ENCODE measurements at places on chromosomes 6 and 20.
A peak's percentile ranks its signal among the peaks of the same experiment; 100 is the strongest.

DNA sequence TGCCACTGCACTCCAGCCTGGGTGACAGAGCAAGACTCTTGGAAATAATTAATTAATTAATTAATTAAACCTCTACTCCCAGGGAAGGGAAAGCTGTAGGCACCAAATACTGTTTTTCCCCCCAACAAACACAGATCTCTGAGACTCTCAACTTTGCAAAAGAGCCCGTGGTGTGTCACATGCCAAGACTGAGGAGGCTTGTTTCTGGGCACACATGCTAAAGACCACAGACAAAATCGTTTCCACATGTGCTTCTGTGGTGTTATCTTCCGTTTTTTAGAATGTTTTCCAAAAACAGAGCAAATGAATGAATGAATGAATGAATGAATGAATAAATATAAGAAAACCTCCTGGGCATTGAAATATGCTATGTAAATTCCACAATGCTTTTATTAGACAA lies 55.6 kb upstream of the ATXN1 start:
- DNase-seq: no peak

- DNase-seq: no peak
These were observed at the start of gene SERAC1 for GRCh38 chr6:158168040-158168289. Gene SERAC1 (minus strand): TSS chr6:158168262. CDS start chr6:158158363, 9,899 bp downstream.

- no peak for DNase-seq
These were observed 89.6 kb upstream of the TOX2 start for GRCh38 chr20:43825051-43825402.

DNA sequence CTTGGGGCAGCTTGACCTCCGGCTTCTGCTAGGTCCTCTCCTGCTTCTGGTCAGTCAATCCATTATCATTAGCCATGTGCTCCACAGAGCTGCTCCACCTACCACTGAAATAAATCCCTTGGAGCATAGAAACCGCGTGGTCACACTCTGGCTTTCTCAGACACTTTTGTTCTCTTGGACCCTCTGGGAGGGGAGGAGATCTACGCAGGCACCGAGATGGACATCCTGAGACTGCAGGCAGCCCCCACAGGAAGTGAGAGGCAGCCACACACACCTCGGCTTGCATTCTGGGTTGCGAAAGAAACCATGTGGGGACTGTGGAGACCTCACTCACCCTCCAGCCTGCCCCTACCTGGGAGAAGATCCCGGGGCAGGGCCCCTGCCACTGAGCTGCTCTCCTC lies 79.5 kb downstream of the FYN start:
- no peak for DNase-seq

DNA sequence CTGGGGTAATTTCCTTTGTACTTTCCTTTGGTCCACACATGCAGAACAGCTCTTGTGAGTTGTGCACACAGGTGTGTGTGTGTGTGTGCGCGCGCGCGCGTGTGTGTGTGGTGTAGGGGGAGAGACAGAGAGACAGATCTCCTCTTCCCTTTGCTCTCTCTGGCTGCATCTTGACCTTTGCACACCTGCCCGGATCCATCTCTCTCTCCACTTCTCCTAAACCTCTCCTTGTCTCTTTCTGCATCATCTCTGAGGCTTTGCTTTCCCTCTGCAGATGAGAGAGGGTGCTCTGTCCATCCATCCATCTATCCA lies 67.0 kb downstream of the SRC start:
- DNase-seq: no peak

- no peak for DNase-seq
These were observed 27.6 kb upstream of the RBL1 start for GRCh38 chr20:37123441-37123840.

DNA sequence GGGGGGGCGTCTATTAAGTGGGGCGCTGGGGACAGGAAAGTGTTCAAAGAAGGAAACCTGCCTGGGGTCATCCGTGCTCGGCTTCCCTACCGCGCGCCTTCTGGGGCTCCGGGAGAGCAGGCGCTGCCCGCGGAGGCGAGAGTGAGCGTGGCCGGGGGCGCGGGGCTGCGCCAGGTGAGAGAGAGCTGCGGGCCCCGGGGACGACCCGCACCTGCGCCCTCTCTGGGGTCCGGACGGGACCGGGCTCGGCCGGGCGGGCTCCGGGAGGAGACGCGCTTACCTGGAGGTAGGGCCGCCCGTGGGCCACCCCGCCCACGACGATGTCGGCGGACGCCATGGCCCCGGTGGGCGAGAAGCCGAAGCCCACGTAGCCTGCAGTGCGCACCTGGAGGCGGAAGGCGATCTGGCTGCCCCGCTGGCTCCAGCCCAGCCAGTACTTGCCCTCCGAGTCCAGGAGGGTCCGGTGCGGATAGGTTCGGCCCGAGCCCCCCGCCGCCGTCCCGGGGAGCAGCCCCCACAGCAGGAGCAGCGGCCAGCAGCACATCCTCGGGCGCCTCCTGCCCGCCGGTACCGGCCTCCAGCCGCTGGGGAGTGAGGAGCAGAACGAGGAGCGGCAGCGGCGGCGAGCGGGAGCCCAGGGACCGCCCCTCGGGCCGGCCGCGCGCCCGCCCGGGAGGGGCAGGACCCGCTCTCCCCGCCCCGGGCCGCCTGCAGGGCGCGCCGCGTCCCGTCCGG lies at the start of gene MOXD1:
MOXD1 (minus strand) TSS at position 593 of the 735 bp plus-strand sequence; CDS start at position 544, 49 bp downstream.
- DNase-seq: no peak

GRCh38 chr6:151007076-151007475 lies 141.6 kb downstream of the MTHFD1L start:
- no peak for DNase-seq

GRCh38 chr20:23235173-23236027 lies 115.2 kb upstream of the NXT1 start:
- no peak for DNase-seq

DNA sequence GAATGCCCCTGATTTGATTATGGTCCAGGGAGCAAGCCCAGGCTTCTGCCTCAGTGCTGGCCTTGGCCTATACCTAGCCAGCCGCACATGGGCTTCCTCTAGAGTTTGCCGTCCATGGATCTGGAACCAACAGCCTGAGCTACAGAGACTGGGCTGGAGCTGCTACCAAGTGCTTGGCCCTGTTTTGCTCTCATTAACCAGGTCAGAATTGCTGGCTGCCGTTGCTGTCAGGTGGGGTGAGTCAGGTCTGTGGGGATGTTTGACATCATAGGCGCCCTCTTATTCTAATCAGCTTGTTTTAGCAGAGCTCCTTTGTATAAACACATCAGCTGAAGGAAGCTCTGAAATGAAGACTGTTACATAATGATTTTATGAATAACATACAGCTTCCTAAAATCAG lies 83.1 kb upstream of the PHACTR2 start:
- no peak for DNase-seq

DNA sequence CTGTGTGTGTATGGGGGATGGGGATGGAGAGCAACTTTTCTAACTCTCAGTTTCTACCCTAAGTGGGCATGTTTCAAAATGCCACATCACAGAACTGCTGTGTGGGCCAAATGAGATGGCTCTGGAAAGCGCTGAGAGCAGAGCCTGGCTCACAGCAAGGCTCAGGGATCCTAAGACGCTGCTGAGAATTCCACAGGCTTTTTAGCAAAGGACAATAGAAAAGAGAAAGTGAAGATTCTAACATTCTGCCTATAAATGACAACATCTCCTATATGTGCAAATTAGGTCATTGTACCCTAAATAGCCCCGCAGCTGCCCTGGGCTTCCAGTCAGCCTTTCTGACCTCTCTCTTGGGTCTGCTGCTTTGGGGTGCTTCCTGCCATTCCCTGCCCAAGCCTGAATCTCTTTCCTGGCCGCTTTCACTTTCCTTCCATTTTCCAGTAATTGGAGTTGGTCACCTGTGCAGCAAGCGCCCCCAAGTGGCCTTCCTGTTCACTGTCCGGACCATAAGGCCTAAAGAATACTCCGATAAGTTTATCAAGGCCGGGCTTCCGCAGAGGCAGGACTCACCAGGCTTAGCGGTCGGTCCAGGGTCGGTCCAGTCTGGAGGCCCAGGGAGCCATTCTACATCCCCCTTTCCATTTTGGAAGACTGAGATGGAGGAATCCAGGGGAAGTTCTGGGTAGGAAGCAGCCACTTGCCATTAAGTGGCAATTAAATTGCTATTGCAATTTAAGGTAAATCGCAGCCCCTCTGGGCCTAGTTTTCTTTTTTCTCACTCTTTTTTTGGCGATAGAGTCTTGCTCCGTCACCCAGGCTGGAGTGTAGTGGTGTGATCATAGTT lies 6.7 kb upstream of the DDR1 start:
- DNase-seq: peak; percentile 87

Measured in dorsolateral prefrontal cortex (tissue), 122 donors.